Body of pancreas (tissue), 4 donors: ENCODE measurements at places on chromosomes 5 and 9. TPM values are rescaled to one million over a fixed set of nuclear protein-coding genes. Genes with fewer than 3 reads are reported as not detected.

GRCh38 chr5:173645890-173646574 is 29.6 kb upstream of the BOD1 start:
- no peak for DNase-seq

DNA sequence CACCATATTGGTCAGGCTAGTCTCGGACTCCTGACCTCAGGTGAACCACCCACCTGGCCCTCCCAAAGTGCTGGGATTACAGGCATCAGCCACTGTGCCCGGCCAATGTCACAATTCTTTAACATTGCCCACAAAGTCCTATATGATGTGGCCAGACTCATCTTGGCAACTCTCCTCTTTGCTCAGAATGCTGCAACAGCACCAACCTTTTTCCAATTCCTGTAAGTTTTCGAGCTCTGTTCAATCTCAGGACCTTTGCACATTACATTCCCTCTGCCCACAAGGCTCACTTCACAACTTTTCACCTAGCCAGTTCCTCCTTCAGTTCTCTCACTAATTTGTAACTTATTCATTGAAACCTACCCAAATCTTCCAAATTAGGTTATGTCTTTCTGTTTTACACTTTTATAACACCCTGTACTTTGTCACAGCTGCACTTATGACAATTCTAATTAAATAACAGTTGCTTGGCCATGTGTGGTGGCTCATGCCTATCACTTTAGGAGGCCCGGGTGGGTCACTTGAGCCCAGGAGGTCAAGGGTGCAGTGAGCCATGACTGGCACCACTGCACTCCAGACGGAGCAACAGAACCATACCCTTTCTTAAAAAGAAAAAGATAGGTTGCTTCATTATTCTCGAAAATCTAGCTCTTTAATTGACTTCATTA is 30.9 kb upstream of the GLDC start:
- no peak for DNase-seq

DNA sequence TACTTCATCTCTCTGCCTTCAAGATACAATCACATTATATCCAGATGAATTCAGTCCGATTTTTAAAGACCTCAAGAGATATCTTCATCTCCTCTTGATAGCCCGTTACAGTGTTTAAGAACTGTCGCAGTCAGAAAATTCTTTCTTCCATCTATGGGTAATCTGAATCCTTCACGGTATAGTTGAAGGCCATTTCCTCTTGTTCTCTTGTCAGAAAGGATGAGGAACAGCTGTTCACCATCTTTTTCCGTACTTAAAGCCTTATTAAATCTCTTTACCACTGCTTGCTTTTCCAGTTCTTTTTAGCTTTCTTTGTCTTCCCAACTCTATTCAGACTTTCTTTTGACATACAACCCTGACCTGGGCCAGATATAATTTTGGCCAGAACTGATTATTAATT is 121.8 kb downstream of the XRCC4 start:
- DNase-seq, result no peak

DNA sequence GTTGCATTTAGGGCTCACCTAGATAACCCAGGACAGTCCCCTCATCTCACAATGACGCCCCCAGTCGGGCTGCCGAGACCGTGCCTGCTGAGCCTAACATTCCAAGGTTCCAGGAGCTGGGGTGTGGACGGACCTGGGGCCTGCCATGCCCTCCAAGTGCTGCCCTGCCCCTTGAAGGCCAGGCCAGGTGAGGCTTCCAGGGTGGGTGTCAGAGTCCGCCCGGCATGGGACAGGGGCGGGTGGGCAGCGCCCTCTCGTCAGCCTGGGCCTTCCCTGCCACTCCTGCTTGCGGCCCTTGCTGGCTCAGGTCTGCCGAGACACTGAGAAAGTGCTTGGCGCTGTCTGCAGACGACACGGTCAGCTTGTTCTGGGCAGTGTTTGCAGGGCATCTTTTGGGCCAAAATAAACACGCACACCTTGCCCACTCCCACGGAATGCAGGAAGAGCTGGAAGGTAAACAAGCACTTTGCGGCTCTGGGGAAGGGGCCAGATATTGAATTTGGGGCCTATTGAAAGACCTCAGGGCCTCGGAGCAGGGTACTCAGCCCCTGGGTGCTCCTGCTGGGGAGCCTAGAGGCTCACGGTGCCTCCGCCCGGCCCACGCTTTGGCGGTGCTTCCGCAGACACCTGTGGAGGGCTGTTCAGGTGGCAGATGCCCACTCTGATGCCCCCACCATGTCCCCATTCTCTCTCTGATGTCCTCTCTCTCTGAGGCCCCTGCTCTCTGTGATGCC is 4.2 kb upstream of the SCGB3A1 start:
- peak; percentile 71 for DNase-seq

- DNase-seq, result no peak
Measured at GRCh38 chr5:73485715-73486114, 12.5 kb upstream of the BTF3 start.

DNA sequence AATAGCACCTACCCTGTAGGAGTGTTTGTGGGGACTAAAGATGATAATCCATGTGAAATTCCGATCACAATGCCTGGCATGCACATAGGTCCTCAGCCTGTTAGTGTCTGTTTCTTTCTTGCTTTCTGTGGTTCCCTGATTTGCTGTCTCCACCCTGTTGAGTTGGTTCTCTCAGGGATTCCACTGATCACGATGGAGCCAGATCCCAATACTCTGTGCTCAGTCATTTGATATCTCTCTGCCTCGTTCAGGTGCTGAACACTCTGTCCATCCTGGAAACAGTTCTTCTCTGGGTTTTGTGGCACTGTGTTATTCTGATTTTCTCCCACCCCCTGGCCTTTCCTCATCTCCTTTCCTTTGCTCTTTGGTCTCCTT is 60.8 kb downstream of the ARHGAP26 start:
- no peak for DNase-seq

DNA sequence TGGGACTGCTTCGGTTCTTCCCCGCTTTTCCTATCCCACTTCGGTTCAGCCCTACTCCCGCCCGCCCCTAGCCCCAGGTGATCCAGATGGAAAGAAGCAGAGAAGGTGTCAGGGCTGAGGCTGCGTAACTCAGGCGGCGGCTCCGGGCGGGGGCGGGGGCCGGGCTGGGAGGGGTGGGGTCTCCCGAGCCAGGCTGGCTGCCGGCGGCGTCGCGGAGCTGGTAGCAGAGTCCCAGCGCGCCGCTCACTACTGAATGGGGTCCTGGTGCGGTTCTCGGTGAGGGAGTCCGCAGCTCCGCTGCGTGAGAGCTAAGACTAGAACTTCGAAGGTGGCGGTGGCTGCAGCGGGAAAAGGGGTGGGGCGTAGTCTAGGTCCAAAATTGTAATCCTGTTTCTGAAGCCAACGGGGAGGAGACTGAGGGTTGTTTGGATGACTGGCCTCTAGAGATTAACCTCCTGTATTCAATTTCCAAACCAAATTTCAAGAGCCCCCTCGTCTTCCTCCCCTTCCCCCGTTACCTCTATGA is 1.4 kb downstream of the PRR16 start:
- peak; percentile 18 for DNase-seq

- peak; percentile 89 for DNase-seq
Measured at GRCh38 chr9:86947146-86948073, at the start of gene GAS1. TSS of gene GAS1 (minus strand) at chr9:86947506. CDS start at chr9:86946779, 727 bp downstream.

GRCh38 chr5:4995014-4995413 is 145.1 kb upstream of the ADAMTS16 start:
- DNase-seq, result no peak

DNA sequence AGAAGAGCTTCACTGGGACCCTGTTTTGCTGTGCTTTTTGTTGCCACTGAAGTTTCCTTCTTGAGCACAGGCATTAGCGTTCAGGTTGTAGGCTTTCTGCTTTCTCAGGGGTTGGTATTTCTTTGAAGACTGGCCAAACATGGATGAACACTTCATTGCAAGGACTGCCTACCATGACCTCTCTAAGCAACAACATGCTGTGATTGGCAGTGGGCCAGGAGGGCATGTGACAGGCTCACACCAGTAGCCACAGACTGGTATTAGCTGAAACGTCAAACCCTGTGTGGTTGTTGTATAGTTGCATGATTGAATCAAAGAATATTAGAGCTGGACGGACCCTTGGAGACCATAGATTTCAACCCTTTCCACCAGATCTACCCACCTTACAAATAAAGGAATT is 20.0 kb upstream of the MLANA start:
- peak; percentile 67 for DNase-seq

DNA sequence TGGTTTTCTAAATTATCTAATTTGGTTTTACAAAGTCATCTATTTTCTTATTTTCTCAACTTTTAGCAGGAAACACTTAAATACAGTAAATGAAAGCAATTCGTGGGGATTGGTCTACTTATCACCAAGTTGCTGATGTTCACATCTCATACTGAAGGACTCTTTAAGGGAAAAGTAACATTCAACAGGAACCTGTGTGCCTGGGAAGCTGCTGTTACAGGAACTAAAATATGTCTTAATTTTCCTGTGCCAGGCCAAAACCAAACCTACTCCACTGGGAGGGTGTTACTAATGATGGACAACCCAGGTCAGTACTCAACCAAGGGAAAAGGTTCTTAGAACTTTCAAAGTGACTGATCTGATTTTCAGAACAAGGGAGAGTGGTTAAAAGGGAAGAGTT is 5.3 kb downstream of the ISCA1 start:
- DNase-seq, result no peak

DNA sequence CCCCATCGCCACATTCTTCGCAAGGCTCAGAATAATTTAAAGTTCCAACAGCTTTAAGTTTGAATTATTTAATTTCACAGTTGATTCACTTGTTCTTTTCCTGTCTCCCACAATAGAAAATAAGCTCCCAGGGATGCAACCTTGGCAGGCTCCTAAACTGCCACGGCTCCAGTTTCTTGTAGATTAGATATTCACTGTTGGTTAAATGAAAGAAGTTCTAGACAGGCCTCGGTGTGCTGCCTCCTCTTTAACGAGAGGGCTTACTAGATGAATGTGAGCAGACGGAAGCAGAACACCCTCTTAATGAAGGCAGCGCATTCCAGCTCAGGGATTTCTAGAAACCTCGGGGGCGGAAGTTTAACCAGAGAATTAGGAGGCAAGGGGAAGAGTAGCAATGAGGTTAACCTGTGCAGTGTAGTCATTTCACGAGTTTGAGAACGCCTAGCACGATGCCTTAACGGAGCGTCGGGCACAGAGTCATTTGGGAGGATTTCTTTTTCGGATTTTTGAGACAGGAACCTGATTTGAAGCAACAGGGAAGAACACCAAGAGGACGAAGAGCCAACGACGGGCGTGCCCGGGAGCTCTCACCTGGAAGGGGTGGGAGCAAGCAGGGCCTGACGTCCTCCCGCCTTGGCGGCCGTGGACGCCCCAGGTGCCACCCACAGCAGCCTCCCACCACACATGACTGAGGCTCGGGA is 637 bp upstream of the SMC5 start:
- peak; percentile 83 for DNase-seq

GRCh38 chr9:131869348-131869747 is 129.5 kb upstream of the RAPGEF1 start:
- DNase-seq, result no peak

DNA sequence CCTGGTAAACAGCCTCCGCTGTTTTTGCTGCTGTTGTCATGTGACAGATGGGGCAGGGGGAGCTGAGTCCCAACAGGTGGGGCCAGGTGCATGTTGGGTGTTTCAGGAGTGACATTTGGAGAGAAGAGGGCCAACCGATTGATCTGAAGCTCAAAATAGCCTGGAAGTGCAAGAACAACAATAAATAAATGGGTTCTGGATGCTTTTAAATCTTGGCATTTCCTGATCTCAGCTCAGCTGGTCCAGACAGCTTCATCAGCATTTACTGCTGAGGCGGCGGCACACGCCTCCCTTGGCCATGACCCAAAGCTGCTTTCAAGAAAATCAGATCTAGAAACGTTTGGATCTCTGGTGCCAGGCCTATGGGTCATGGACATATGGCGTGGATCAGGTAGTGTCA is 70.5 kb downstream of the PPARGC1B start:
- DNase-seq, result no peak

- no peak for DNase-seq
Measured at GRCh38 chr5:79077680-79078365, 8.3 kb downstream of the BHMT2 start.

Gene ENTREP1
- total RNA-seq, result 10.9 TPM

Gene C9orf50
- total RNA-seq, result not detected

Gene SPINK5
- total RNA-seq, result 0.52 TPM

Gene IL17B
- not detected for total RNA-seq
